Fibroblast of skin of right quadriceps (primary cell): ENCODE measurements at places on chromosomes 3 and 15.

DNA sequence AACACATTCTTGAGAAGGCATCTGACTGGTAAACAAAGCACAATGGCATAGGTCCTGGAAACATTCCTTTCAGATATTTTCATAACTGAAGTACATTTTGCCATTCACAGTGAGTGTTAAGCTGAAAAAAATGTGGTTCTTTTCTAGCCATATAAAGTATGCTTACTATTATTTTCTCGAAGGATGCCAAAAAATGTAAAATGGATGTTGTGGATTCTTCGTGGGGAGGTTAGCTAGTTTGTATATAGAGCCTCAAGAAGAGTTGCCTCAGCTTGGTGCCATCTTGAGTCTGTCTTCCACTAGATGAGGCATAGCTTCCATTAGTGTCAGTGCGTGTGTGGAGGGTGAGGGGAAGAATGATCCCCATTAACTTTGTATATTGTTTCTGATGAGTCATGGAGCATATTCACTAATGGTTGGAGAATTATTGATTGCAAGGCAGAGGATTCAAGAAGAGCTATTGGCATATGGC, 4.1 kb downstream of the MBNL1 start:
- DNase-seq: peak; percentile 92

- no peak for DNase-seq
Observed at GRCh38 chr3:30750967-30751366, 143.5 kb downstream of the GADL1 start.

DNA sequence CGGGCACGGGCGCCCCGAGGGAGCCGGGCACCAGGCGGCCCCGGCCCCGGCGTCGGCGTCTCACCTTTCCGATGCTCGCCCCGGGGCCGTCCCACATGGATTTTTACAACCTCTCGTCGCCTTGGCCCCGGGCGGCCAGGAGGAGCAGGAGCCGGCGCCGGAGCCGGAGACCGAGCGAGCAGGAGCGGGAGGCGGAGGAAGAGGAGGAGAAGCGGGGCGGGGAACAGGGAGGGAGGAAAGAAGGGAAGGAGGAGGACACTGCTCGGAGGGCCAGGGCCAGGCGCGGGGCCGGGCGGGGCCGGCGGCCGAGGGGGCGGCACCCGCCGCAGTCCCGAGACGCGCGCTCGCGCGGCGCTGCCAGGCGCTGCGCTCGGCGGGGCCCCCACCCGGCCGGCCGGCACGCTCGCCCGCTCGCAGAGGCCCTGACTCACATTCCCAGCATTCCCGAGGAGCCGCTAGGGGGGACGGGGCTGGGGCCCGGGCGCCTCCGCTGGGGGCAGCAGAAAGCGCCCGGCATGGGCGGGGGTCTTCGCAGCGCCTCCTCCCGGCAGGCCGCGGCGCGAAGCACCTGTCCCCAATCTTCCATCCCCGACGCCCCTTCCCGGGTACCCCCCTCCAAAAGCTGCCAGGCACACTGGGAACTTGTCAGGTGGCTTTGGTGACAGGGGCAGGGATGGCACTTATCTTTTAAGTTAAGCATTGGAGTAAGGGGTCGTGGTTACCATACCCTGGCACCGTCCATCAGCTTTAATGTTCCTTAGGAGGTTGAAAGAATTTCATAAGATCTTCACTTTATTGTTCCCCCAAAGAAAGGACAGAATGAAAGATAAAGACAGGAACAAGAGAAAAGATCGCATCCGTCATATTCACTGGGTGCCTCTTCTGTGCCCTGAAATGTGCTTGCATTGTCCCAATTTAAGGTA, at the start of gene ERC2:
Gene ERC2, minus strand, starts transcription at position 284 of the 923 bp plus-strand sequence.
- peak; percentile 42 for DNase-seq

GRCh38 chr3:48129921-48130320, 58.3 kb downstream of the CDC25A start:
- DNase-seq: no peak

DNA sequence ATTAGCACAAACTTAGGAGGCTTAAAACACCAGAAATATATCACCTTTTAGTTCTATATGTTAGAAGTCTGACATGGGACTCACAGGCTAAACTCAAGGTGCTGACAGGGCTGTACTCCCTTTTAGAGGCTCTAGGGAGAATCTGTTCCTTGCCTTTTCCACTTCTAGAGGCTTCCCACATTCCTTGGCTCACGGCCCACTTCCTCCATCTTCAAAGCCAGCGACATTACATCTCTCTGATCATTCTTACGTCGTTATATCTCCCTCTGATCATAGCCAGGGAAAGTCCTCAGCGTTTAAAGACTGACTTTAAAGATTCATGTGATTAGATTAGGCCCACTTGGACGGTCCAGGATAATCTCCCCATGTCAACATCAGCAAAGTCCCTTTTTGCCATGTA, 166.3 kb downstream of the GREM1 start:
- DNase-seq: peak; percentile 78

DNA sequence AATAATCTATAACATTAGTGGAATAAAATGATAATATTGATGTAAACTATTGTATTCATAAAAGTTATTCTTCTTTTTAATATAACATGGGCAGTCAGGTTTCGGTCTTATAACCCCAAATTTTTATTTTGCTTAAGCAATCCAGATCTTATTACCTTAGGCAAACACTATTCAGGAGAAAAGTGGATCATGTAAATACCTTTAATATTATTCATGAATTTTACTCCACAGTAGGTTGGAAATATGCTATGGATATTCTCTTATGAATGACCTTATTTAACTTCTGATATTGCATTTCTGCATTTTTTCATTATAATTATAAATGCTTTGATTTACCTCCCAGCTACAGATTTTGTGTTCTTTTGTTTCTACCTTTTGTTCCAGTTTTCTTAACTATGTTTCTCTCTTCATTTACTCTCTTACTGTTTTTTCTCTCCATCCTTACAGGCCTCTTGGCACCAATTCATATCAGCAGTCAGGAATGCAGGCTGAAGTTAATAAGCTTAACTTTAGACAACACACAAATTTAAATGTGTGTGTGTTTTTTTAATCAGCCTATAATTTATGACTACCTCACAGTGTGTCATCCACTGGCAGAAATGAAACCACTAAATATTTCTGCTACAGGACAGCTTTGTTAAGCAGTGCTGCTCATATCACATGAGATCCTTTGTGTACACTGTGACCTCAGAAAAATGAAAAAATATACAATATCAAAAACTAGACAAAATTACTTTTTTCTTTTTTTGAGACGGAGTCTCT, 111.0 kb downstream of the NSUN3 start:
- DNase-seq: peak; percentile 38

- DNase-seq: peak; percentile 10
Observed at GRCh38 chr3:154759966-154760365, 320.2 kb upstream of the MME start.

DNA sequence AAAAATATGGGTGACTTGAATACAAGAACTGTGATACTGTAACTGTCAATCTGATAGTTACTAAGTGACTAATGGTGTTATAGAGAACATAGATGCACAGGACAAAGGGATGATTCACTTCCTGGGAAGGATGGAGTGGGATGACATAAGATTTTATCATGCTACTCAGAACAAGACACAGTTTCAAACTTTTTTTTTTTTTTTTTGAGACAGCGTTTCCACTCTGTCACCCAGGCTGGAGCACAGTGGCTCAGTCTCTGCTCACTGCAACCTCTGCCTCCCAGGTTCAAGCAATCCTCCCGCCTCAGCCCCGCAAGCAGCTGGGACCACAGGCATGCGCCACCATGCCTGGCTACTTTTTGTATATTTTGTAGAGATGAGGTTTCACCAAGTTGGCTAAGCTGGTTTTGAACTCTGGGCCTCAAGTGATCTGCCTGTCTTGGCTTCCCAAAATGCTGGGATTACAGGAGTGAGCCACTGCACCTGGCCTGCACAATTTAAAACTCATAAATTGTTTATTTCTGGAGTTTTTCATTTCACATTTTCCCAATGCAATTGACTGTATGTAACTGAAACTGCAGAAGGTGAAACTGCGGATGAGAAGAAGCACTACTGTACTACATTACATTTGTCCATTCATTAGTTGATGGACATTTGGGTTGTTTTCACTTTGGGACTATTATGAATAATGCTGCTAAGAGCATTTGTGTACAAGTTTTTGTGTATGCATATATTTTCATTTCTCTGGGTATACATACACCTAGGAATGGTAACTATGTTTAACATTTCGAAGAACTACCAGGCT, 40.6 kb downstream of the ADIPOQ start:
- peak; percentile 87 for DNase-seq

DNA sequence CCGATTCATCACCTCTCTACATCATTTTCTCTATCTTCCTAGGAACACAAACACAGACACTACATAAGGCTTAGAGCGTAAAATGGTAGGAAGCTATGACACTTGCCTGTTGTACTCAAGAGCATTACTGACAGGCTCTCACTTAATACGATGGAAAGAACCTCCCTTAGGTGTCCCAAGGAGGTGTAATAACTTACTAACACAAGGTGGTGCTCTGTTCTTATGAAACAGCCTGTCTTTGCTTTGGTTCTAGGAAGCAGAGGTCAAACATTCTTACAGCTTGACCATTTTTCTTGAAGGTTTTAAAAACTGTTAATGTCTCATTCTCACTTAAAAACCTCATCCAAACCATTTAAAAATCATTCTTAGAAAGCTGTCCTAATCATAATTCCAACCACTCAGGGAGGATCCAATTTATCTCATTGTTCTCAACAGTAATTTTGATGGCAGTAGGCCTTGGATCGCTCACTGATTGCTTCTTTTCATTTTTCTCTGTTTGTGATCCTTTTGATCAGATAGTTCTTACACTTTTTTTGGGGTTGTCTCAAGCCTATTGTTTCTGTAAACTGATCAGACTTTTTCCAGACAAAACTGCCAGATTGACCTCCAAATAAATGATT, 317.8 kb upstream of the AGTR1 start:
- peak; percentile 65 for DNase-seq

DNA sequence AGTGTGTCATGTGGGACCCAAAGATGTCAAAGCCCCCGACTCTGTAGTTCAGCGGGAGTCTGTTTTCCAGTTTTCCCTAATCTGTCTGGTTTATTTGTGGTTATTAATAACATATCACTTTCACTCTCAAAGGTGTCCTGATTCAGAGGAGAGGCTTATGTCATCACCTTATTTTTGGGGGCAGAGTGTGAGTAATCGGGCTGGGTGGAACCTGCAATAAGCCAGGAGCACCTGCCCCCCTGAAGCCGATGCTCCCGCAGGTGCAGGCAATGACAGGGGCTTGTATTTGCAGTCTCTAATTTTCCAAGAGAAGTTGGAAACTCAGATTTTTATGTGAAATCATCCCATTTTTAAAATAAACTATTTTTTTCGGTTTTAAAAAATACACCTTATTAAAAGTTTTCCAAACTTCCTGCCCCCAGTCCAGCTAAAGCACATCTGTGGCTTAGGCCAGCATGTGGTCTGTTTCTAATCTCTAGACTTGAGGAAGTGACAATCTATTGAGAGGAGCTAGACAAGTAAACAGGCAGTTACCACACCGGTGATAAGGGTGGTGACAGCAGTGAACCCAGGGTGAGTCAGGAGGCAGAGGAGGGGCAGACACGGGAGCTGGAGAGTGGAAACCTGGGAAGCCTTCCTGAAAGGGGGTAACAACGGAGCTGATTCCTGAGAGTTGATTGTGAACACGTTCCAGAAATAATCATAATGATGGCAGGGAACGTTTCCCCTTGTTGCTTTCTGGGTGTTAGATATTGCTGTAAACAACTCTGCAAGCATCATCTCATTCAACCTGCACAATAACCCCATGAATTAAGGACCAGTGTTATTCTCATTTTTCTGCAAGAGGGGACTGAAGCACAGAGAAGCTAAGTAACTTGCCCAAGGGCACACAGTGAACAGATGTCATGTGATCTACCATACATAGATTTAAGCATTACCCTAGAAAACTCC, 37.2 kb downstream of the BHLHE40 start:
- no peak for DNase-seq

- DNase-seq: no peak
Observed at GRCh38 chr15:60405399-60405798, 7.6 kb upstream of the ANXA2 start.

DNA sequence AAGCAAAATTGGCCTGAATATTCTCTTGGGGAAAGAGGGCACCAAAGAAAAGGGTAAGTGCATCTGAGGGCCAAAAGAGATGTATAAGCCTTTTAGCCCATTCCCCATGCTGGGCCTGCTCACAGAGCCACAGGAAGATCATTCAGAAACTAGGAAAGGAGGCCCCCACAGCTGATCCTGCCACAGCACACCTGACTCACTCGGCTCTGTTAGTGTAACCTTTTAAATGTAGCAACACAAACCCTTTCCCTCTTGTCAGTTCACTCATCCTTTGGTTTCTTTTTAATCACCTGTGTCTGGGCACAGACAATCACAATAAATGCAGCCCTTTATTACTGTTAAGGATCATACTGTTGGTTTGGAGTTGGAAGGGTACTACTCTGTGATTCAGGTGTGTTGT, 69.9 kb downstream of the PDCD6IP start:
- DNase-seq: no peak
